Left ventricle myocardium superior (tissue), 1 donor: ENCODE measurements at places on chromosomes 7 and 10. TPM values are rescaled to one million over a fixed set of nuclear protein-coding genes. Genes with fewer than 3 reads are reported as not detected.

The PHYH gene
- total RNA-seq, result 177 TPM

The GARS1 gene
- total RNA-seq, result 31.6 TPM

The PPP1R3C gene
- 180 TPM for total RNA-seq

The SP8 gene
- total RNA-seq, result not detected

The CACNB2 gene
- 55.9 TPM for total RNA-seq

The LRRTM3 gene
- total RNA-seq, result not detected

The SLC26A4 gene
- total RNA-seq, result 0.40 TPM
